ENCODE measurements at places on chromosomes 12 and 14. TPM values are rescaled to one million over a fixed set of nuclear protein-coding genes. Genes with fewer than 3 reads are reported as not detected.
A peak's percentile ranks its signal among the peaks of the same experiment; 100 is the strongest.

- DNase-seq = no peak
Measured at GRCh38 chr12:9669019-9669326, 540 bp upstream of the CLEC2D start.

DNA sequence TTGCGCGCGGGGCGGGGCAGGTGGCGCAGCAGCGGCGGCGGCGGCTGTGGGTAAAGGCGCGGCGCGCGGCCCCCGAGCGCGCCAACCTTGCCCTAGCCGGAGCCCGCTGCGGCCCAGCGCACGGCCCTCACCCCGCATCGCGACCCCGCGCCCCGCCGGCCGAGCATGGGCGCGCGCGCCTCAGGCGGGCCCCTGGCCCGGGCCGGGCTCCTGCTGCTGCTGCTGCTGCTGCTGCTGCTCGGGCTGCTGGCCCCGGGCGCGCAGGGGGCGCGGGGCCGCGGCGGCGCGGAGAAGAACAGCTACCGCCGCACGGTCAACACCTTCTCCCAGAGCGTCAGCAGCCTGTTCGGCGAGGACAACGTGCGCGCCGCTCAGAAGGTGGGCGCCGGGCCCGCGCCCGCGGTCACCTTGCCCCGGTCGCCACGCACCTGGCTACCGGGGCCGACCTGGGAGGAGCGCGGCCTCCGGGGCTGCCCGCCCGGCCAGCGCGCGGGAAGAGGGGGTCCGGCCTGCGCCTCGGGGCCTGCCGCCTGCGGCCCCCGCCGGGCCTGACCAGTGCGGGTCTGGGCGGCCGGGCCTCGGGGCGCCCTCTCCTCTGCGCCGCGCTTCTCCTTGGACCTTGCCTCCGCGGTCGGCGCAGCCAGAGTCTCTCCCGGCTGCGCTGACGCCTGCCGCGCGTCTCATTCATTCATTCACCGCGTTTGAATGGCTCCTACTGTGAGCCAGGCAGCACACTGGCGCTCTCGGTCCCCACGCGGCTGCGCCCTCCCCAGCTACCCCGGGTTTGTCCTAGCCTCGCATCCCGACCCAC, at the start of gene BRI3BP:
BRI3BP (plus strand) TSS at position 20 of the 811 bp plus-strand sequence; CDS start at position 166, 146 bp downstream.
- peak; percentile 15 for DNase-seq

DNA sequence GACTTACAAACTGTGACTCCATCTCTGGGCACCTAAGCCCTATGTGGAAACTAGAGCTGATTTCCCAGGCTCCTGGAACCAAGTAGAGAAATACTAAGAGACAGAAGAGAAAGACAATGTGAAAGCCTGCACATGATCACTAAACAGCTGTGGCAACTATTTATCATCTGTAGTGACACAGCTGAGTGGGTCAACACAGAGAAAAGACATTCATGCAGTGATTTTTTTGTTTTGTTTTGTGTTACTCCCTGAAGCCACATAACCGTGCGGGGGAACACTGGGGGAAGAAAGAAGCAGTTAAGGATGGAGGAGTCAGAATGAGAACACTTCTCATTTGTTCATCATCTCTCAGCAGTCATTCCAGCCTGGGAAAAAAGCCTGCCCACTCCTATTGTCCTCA, 1.5 kb downstream of the PRR4 start:
- no peak for DNase-seq

GRCh38 chr12:114430306-114430705, 24.4 kb upstream of the TBX5 start:
- DNase-seq = no peak

DNA sequence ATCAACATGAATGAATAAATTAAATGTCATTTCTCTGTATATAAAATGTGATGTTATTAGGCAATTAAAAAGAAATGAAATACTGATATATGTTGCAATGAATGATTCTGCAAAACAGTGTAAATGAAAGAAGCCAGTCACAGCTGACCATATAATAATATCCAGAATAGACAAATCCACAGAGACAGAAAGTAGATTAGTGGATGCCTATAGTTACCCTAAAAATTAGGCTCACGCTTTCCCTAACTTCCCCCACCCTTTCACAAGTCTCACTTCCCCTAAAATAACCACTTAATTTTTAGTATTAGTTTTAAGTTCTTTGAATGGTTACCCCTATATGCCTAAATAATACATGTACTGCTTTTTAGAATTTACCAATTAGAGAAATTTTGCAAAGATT, 348.9 kb upstream of the FAR2 start:
- DNase-seq = no peak

DNA sequence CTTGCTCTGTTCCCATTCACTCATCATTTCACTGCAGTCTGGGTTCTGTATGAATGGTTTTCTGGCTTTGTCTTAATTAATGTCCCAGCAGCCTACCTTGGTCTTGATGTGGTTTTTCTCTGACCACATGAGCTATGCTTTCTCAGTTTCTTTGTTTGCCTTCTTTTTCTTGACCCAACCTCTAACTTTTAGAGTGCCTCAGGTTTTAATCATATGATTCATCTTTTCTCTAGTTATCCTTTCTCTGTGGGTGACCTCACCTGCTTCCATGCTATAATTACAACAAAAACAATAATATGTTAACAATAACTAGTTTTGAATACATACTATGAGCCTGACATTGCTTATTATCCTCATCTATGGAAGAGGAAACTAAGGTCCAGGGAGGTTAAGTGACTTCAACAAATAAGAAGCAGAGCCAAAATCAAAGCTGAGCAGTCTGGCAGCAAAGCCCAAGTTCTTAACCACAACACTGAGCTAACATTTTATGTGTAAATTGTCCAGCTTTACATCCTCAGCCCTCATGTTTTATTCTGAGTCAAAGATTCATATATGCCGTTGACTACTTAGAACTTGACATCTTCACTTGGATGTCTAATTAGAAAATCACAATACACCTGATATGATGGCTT, 4.7 kb upstream of the EPYC start:
- DNase-seq = no peak

- no peak for DNase-seq
Measured at GRCh38 chr12:34606749-34607519, 584.6 kb downstream of the ALG10 start.

DNA sequence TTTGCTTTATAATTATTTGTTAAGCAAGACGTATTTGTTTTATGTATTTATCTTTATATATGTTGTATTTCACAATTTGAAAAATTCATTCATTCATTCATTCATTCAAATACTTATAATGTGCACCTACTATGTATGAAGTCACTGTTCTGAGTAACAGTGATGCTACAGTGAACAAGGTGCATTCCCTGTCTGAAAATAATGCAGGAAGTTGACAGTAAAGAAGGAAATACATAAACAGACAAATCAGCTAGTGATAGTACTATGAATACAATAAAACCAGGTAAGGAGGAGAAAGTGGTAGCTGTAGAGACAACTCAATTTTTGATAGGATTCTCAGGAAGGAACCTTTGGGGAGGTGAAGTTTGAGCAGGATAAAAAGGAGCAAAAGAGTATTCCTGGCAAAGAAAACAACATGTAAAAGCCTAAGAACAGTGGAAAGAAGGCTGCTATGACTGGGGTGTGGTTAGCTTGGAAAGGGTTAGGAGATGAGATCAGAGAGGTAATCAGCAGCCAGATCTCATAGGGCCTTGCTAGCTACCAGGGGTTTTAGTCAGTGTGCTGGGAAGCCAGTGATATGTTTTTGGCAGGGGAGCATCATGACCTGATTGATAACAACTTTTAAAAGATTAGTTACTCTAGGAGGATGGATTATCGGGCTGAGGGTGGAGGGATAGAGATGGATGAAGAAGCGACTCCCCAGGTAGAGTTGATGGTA, 17.4 kb downstream of the BICDL1 start:
- DNase-seq = no peak

DNA sequence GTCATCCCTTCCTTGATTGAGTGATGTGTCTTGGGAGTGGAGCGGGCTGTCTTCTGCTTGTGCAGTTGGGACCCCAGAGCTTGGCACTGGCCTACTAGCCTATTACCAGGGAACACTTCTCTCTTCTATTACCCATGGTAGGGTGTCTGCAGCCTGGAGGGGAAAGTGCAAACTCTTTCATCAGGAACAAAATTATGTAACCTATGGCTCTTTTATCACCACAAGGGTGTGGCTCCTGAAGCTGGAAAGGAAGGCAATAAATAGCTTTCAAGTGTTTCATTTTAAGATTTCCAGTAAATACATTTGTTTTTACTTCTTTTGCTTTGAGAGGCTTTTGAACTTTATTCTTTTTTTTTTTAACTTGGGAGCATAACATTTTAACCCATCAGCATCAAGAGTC, 349.7 kb upstream of the FAR2 start:
- DNase-seq = no peak

- no peak for DNase-seq
Measured at GRCh38 chr14:64685371-64686281, 18.6 kb upstream of the PLEKHG3 start.

DNA sequence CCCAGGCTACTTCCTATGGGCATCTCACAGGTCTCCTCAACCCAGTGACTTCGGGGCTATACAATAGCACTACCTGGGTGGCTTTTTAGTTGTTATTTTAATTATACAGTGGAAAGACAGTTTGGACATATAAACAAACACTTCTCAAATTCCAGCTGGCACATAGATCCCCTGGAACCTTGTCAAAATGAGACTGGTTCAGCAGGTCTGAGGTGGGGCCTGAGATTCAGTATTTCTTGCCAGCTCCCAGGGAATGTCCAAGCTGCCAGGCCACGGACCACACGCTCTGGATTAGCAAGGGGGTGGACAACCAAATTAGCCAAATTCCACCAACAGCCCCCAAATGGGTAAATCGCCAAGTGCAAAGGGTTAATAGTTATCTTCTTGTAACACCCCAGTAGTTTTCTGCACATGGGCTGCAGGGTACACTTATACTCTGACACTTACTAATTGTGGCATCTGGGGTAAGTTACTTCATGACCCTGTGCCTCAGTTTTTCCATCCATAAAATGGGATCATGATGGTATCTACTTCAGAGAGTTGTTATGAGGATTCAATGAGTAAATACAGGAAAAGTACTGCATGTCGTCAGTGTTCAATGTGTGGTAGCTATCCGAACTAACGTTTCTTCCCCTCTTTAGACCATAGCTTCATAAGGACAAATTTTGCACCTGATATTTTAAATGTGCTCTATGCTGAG, 789.4 kb upstream of the TBX3 start:
- peak; percentile 41 for DNase-seq

- no peak for DNase-seq
Measured at GRCh38 chr12:131910302-131911027, 16.0 kb downstream of the ULK1 start.

DNA sequence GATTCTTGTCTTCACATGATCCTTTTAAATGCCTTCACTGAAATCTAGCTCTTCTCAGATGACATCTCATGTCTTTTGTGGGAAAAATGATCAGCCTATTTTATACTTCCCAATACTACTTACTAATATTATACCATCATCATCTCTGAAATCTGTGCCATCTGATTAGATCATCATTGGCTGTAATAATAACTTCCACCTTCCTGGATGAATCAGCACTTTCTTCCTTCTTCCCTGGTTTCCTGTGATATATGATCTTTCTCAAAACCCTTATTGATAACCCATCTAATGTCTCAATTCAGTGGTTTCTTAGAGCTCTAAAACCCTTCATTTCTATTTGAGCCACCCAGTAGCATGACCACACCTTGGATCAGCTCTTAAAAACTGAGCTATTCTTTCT, 30.9 kb downstream of the GPR137C start:
- no peak for DNase-seq

The CALM1 gene
- 355 TPM for total RNA-seq

The RFX4 gene
- total RNA-seq = 0.27 TPM

All from thyroid gland (tissue), 4 donors.